Activated CD4-positive, alpha-beta T cell treated with anti-CD3 and anti-CD28 coated beads for 48 hours (primary cell): ENCODE measurements at places on chromosomes 5 and 9.
A peak's percentile ranks its signal among the peaks of the same experiment; 100 is the strongest.

- no peak for DNase-seq
Observed at GRCh38 chr9:128617943-128618342, 38.7 kb downstream of the DYNC2I2 start.

DNA sequence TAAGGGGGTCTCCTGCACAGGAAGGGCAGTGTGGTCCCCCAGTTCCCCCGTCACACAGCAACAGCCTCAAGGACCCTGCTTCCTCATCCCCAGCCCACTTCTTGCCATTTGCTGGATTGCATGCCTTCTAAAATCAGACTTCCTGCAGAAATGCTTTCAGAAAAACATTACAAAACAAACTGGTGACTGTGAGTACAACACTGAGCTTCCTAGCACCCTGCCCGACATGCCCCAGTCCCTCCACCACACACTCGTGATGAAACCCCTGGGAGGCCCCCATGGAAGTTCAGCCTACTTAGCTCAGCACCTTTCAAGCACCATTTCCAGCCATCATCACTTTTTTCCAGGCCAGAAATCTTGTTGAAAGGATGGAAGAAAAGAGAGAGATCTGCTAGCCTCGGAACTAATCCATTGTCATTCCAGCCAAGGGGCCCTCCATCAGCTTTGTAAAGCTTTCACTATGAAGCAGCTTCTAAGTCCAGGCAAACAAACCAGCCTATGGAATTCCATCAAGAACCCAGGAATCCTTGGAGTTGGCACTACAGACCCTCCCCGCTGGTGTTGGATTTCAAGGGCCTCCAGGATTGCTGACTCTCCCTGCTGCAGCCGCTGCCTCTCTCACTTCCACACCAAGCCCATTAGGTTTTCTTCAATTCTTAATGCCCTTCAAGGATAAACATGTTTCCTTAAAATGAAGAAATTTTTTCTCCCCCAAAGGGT, 114.6 kb downstream of the C5orf15 start:
- DNase-seq, result no peak

DNA sequence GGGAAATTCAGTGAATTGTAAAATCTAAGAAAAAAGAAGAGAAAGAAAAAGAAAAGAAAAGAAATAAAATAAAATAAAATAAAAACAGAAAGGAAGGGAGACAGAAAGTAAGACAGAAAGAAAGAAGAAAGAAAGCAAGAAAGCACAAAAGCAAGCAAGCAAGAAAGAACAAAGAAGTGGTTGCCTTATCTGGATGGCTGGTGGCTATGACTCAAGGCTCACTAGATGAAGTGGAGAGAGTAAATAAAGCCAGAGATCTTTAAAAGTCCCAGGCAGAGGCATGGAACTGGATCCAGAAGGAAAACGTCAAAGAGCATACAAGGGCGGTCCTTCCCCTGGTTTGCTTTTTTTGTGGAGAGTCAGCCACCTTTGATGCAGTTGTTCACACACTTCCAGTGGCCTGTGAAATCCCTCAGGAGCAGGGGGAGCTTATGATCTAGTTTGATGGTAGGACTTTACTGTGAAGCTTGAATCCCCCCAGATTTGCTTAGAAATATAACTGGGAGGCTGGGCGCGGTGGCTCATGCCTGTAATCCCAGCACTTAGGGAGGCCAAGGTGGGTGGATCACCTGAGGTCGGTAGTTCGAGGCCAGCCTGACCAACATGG, 176.7 kb upstream of the HMHB1 start:
- DNase-seq, result no peak

- DNase-seq, result no peak
Observed at GRCh38 chr9:127644943-127645342, 32.9 kb downstream of the STXBP1 start.

GRCh38 chr9:116075191-116075590, 78.4 kb upstream of the PAPPA start:
- DNase-seq, result no peak

DNA sequence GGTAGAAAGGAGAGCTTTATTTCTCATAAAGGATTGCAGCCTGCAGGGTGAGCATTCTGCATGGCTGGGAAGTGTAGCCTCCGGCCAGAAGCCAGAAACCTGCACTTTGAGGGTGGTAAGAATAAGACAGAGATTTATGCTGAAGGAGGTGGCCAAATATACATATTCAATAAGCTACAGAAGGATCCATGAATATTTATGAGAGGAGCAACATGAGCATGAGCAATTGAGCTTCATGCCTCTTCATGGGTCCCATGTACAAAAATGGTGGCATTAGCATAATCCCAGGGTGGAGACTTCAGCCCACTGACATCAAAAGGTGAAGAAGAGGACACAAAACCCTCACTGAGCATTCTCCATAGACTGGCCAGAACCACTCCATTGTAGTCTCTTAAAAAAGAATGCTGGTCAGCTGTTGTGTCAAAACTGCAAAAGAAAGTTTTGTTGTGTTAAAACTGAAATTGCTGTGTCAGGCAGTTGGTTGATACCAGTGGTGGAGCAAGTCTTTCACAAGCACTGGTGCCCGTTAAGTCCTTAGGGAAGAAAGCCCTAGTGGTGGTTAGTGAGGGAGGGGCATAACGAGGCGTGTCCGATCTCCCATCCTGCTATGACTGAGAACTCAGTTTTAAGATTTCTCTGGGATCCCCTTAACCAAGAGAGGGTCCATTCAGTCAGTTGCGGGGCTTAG, 160.8 kb upstream of the MAP1B start:
- DNase-seq, result no peak

DNA sequence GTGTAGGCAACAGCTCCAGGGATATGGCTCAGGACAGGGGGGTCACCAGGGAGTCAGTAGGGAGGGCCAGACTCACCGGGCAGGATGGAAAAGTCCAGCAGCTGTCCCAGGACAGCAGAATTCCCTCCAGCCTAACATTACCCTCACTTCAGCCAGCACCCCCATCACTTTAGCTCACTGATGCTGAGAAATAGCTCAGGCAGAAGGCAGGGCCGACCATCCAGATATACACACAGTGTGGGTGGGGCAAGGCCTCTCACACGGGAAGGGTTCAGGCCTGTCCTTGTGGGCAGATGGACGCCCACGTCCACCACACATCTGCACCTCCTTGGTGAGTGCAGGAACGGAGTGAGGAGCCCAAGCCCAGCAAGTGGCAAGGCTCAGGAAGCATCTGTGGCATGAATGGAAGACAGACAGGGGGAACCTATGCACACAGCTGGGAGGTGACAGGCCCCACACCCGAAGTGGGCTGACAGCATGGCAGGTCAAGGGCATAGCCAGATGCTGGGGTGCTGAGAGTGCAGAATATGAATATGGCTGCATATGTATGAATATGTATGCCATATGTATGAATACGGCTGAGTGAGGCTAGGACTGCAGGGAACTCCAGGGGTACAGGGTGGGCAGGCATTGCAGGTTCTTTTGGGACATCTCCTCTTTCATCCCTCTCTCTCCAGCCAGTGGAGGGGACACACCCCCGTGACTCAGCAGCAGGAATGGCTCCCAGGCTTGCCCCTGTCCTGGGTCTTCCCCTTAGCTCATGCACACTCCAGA, 17.0 kb downstream of the BICD2 start:
- DNase-seq, result no peak

DNA sequence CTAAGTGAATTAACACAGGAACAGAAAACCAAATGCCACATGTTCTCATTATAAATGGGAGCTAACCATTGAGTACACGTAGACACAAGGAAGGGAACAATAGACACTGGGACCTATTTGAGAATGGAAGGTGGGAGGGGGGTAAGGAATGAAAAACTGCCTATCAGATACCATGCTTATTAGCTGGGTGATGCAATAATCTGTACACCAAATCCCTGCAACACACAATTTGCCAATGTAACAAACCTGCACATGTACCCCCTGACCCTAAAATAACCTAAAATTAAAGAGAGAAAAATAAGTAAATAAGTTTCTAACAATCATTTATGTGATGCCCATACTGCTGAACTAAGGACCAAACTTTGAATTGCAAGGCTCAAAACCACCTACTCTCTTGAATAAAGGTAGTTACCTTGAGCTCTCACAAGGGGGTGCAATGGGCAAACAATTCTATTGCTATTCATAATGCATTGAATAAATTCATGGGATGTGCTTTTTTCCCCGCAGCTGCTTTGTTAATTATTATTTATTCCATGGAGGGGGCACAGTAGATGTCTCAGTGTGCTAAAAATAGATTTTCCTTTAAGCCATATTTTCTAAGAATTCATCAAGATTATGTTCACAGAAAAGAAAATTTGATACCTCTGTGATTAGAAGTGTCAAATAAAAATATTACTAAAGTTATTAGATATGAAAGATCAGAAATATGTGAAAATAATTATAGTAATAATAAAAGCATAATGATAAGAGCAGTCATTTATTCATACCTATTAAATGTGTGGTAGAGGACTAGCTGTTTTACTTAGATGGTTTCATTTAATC, 76.2 kb upstream of the PTPN3 start:
- peak; percentile 25 for DNase-seq

GRCh38 chr9:124852829-124853531, at the start of gene WDR38:
Gene WDR38, plus strand, starts transcription at chr9:124853460. Its CDS starts 72 bp downstream, at chr9:124853532.
- peak; percentile 78 for DNase-seq

- DNase-seq, result no peak
Observed at GRCh38 chr5:34597034-34598027, 58.8 kb upstream of the RAI14 start.

DNA sequence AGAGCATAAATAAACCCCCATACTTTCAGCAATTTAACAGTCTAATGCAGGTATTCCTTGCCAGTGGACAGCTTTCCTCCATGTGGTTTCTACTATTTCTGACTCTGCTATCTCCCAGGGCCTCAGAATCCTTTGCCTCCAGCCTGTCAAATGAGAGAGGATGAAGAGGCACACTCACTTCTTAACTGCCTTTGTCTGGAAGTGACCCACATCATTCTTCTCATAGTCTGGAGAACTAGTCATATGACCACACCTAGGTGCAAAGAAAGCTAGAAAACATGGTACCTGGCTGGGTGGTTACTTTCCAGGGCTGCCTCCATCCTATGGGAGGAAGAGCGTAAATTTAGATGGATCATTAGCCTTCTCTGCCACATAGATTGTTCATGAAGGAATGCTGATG, 22.5 kb downstream of the PALM2AKAP2 start:
- no peak for DNase-seq

- no peak for DNase-seq
Observed at GRCh38 chr9:130530938-130531337, 48.4 kb upstream of the FUBP3 start.

GRCh38 chr5:124671193-124671592, 75.2 kb downstream of the ZNF608 start:
- DNase-seq, result no peak

DNA sequence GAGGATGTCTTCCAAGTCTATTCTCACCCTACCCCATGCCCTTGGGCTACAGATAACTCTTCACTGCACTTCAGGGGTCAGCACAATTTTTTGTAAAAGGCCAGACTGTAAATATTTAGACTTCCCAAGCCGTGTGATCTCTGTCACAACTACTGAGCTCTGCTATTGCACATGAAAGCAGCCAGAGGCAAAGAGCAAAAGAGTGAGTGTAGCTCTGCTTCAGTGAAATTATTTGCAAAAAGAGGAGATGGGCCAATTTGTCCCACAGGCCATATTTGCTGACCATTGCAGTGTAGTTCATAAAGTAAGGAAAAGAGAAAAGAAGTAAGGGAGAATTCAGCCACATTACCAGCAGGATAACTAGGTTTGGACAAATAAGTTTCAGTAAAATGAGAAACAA, 7.0 kb upstream of the MOCS2 start:
- DNase-seq, result no peak

DNA sequence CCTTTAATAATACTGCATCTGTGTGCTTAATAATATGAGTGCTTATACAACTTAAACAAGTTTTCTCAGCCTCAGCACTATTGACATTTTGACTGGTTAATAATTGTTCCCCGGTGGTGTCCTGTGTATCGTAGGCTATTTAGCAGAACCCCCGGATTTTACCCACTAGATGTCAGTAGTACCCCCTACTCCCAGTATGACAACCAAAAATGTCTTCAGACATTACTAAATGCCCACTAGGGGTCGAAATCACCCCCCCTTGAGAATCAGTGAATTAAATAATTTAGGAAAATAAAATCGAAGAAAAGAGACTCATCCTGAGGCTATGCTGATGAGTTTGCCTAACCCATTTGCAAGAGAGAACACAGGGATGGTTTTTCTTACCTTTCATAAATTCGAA, 166.3 kb downstream of the ATP10B start:
- no peak for DNase-seq

GRCh38 chr9:99140685-99141314, 35.9 kb downstream of the TGFBR1 start:
- DNase-seq, result peak; percentile 44

GRCh38 chr5:91416491-91416890, 33.4 kb upstream of the ARRDC3 start:
- DNase-seq, result no peak

DNA sequence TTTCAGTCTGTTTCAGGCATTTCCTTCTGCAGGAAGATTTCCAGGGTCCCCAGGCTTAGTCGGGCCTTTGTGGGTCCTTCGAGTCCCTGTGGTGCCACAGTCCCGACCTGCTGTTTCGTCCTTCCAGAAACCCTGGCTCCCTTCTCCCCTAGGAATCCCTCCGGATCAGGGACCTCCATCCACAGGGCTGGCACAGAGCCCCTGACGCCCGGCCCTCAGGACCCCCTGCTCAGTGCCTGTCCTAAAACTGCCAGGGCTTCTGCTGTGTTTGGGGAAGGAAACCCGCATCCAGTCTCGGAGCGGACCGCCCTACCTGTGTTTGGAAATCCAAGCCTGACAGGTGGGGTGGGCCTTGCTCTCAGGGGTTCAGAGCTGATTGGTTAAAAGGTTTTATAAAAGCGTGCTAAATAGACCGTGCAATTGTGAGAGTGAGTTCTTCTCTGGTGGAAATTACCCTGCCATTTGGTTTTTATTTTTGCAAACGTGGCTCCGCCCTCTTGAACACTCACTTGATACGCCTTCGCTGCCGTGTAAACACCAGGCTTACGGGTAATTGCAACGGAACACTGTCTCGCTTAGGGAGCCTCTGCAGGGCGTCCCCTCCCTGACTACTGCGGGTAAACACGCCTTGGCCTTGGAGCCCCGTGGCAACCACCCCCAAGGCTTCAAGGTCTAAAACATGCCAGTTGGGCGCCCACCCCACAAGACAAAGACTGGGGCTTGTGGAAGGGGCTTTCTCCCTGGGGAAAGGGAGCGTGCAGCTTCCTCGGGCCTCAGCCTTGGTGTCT, 121.2 kb downstream of the PHF2 start:
- DNase-seq, result no peak

DNA sequence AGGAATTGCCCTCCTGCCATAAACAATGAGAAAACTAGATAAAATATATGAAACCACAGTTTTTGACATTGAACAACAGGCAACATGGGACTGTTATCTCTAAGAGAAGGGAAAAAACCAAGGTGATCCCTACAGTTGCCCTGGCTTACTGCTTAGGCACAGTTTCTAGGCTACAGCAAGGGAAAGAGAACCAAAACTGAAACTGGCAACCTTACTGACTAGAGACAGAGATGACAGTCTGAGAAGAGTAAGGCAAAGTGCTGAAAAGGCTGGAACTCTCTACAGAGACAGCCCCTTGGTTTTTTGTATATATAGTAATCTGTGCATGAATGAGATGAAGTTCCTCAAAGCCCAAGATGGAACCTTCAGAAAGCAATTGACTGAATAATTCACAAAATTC, 36.2 kb upstream of the REEP2 start:
- no peak for DNase-seq

- DNase-seq, result no peak
Observed at GRCh38 chr5:140443-140829, 48.5 kb downstream of the PLEKHG4B start.

GRCh38 chr5:55749387-55749786, 11.5 kb downstream of the DDX4 start:
- no peak for DNase-seq

- no peak for DNase-seq
Observed at GRCh38 chr9:97243606-97244005, 63.9 kb upstream of the CCDC180 start.
